ENCODE measurements at places on chromosomes 4 and X.

DNA sequence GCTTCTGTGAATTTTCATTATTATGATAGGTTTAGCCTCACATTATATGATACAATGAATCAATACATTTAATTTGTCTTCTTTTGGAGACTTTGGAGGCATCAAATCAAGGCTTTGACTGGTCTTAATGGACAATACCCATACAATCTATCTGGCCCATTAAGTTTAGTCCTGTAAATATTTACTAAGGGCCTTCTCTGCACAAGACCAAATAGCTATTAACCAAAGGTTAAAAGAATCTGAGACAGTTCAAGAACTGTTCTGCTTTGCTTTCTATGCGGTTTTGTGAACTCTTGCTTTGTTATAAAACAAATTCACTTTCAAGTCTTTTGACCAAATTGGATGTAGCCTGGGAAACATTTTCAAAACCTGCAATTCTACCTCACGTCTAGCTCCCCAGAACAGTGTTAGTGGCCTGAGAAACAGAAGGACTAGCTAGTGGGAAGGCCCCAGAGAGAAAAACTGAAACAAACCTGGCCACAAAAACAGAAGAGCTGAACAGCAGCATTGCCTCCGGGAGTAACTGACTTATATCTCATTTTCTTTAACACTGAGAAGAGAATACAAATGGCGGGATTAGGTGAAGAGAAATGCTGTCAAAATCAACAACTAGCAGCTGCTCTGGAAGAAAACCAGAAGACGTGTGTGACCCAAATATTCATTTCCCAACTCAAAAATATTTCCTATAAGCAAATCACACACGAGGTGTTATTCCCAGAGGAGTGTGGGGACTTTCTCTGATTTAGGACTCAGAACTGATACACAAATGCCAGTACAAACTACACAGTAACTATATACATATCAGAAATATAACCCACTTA, 548 bp downstream of the TLR1 start:
- DNase-seq, result peak; percentile 46

DNA sequence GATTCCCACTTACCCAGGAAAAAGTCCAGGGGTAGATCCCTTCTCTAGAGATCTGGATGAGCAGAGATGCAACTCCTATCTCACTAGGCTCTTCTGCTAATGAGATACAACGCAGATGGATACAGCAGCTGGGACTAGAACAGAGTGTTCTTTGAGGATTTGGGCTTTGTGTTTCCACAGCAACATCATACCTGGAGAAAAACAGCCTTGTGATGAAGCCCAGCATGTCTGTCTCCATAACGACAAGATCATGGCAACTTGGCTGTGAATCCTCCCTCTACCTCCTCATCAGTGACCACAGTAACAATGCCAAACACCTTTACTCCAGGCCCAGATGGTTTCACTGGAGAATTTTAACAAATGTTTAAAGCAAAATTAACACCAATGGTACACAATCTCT, 80.1 kb downstream of the RCHY1 start:
- DNase-seq, result no peak

DNA sequence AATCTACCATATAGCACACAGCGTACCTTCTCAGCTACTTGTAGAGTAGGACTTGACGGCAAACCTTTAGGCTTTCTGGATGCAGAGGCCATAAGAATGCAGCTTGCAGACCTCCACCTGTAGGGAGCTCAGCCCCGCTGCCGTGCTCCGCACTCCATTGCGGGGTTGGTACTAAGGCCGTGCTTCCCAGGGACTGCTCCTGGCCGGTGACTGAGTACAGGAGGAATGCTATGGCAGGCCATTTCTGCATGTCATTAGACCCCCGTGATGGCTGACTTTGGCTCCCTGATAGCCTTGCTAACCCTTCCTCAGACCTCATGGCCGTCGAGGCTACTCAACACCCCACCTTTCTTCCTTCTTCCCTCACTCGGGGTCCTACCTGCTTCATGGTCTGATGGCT, 26.4 kb downstream of the TIGD2 start:
- no peak for DNase-seq

GRCh38 chr4:140374130-140374477, 658 bp downstream of the SCOC start:
- no peak for DNase-seq

DNA sequence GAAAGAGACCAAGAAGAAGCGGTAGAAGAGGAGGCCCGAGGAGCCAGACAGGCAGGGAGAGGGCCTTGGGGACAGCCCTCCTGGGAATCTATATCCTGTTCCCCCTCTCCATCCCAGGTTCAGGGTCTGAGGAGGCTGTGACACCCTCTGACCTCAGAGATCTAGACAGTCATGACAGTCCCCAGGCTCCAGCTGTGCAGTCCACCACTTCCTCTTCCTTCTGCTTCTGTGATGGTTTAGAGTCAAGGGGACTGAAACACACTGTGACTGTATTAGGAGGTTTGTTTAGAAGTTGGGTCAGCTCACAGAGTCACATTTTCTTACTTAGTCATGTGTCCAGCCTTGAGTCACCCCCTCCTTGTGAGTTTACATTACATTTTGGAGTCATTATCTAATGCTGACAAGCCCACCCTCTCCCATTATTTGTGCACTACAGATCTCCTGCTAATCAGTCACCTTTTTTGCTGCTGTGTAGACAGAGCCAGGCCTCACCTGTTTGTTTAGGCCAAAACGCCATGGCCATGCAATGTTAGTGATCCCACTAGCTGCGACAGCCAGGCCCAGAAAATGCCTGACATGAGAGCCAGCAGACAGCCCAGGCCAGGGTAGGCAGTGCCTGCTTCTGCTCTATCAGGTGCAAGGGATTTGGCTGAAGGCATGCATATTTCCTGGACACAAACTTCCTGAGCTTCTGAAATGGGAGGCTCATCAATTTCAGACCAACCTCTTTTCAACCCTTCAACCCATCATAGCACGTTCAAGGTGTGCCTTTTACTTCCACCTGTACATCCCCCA, 26.0 kb downstream of the MANBA start:
- peak; percentile 91 for DNase-seq

- no peak for DNase-seq
Measured at GRCh38 chr4:67725981-67726380, 25.0 kb upstream of the UBA6 start.

DNA sequence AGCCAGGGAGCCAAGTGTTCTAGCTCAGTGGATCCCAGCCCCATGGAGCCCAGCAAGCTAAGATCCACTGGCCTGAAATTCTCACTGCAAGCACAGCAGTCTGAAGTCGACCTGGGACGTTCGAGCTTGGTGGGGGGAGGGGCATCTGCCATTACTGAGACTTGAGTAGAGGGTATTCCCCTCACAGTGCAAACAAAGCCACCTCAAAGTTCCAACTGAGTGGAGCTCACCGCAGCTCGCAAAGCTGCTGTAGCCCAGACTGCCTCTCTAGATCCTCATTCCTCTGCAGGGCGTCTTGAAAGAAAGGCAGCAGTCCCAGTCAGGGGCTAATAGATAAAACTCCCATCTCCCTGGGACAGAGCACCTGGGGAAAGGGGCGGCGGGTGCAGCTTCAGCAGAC, 226.3 kb downstream of the ZIC3 start:
- no peak for DNase-seq

GRCh38 chr4:38516190-38516589, 147.8 kb upstream of the KLF3 start:
- no peak for DNase-seq

DNA sequence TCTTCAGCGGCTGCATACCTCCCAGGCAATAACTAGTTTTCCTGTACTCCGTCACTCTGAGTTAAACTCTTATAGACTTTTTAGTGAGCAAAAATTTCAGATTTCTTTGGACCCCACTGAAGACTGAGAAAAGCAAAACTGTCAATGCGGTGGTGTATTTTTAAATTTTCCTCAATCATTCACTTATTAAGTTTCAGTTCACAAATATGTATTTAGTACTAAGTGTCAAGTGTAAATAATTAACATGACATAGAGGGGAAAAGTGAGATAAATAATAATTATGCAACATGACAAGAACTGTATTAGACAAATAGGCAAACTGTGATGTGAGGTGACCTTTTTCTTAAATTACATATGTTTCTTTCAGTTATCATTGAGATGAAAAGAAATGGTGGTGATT, 124.4 kb downstream of the NAF1 start:
- no peak for DNase-seq

DNA sequence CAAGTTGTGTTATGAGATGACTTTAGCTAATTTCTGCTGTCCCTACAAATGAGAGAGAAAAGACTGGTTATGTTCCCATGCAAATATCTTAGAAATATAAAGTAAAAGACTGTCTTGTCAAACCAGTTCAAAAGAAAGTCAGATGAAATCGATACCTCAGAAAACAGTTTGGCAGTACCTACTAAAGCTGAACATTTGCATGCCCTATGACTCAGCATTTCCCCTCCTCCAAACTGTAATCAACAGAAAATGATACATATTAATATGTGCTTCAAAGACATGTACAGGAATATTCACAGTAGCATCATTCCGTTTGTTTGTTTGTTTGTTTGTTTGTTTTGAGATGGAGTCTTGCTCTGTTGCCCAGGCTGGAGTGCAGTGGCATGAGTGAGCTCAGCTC, 90.3 kb downstream of the ARX start:
- DNase-seq, result no peak

DNA sequence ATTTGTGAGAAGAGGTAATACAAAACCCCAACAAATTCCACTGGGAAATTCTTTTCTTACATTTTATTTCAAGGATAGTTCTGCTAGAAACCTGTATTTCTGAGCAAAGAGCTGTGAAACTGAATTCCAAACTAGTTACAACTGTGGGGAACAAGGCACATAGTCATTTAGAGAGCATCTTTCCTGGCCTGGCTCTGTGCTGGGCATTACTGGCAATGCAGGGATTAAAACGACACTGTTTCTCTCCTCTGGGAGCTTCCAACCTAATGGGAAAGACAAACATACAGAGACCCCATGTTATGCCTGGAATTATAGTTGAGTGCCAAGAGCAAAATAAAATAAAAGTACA, 36.5 kb downstream of the SUPT20HL1 start:
- DNase-seq, result no peak

GRCh38 chr4:130747842-130748241, 1651.9 kb downstream of the C4orf33 start:
- DNase-seq, result no peak

- no peak for DNase-seq
Measured at GRCh38 chr4:147773261-147774184, 41.6 kb downstream of the ARHGAP10 start.

DNA sequence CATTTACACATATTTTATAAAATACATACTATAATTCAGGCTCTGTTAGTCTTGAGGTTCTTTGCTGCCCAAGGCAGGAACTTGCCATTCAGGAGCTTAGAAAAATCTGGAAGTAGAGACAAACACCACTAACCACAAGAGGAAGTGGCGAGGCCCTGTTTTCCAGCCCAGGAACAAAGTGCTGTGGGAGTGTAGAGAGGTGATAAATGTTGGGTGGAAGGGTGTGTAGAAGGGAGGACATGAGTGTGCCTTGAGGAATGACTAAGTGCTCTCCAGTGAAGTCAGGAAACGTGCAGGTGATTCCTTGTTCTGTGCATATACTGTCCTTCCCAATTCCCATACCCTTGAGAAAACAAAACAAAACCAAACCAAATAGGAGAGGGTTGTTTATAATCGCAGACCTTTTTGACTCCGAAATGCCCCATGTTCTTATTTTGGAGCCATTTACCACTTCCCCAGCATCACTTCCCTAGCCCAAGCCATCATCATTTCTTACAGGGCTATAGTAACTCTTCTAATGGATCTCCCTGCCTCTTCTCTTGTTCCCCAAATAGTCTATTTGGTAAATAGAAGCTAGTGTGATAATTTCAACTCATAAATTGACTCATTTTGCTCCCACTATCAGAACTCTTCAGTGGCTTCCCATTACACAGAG, 83.2 kb downstream of the GPAT3 start:
- DNase-seq, result peak; percentile 27

GRCh38 chrX:3940000-3940610, 226.7 kb upstream of the PRKX start:
- no peak for DNase-seq

DNA sequence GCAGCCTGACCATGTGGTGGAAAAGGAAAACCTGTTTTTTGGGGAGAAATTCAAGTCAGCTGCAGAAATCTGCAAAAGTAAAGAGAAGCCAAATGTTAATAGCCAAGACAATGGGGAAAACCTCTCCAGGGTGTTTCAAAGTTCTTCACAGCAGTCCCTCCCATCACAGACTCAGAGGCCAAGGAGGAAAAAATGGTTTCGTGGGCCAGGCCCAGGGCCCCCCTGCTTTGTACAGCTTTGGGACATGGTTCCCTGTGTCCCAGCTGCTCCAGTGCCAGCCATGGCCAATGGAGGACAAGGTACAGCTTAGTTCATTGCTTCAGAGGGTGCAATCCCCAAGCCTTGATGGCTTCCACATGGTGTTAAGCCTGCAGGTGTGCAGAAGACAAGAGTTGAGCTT, 15.2 kb upstream of the YTHDC1 start:
- DNase-seq, result no peak

- no peak for DNase-seq
Measured at GRCh38 chr4:118557298-118557851, 127.8 kb upstream of the METTL14 start.

DNA sequence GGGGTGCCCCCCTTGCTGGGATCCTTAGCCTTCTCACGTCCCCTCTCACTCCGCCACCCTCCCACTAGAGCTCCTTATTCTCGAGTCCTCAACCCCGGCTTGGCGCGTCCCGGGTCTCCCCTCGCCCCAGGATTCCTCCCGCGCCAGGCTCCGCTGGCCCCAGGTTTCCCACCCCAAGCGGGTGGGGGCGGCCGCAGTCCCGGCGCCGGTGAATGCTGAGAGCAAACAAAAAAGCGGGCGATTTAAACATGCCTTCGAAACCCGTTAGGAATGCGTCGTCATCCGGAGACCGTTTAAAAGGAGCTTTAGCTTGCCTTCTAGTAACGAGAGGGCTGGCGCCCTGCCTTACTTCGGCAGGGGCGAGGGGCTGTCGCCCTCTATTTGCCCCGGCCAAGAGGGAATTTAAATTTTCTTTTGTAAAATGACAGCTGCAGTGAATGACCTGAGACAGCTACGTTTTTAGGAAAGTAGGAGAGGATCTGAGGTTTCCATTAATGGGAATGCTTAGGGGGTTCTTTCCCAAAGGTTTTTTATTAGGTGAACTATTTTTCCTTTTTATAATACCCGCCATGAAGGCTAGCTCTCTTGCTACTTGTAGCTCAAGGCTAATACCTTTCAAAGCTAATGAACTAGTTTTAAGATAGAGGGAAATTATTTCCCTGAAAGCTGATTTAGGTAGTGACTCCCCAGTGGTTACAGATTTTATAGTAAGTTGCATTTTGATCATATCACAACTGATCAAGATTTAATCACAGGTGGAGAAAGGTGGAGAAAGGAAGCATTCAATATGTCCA, 3.1 kb downstream of the JADE1 start:
- peak; percentile 71 for DNase-seq

GRCh38 chrX:19040373-19040772, 56.5 kb upstream of the PHKA2 start:
- no peak for DNase-seq

DNA sequence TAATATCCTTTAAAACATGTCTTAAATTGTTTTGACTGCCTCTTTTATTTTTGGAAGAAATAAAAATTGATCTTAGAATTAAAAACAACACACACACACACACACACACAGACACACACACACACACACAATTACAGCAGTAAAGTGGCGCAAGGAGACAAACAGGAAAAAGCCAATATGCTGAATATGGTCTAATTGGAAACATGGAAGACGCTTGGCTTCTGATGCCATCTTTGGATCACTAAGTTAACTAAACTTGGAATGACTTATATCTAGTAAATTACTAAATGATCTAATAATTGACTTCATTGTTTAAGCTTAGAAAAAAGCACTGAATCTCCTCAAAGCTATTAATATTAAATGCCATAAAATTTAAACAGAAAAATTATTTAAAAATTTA, 1093.4 kb downstream of the ADGRL3 start:
- no peak for DNase-seq
